ENCODE measurements at places on chromosomes 7 and 10.

DNA sequence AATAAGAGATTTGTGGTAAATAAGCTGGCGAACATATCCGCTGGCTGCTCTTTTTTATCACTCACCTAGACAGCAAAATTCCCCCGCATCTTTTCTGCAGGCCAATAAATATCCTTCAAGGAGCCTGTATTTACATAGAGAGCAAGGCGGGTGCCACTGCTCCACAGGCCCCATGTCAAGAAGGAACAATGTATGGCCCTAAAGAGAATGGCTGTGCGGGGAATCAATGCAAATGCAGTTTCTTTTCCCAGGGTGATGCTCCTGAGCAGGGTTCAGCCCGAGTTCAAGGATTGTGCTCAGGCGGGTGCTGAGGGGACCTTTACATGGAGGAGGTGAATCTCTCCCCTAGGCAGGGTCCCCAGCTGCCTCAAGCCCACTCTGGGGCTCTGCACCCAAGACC, 494.2 kb upstream of the ZMIZ1 start:
- DNase-seq, result no peak

DNA sequence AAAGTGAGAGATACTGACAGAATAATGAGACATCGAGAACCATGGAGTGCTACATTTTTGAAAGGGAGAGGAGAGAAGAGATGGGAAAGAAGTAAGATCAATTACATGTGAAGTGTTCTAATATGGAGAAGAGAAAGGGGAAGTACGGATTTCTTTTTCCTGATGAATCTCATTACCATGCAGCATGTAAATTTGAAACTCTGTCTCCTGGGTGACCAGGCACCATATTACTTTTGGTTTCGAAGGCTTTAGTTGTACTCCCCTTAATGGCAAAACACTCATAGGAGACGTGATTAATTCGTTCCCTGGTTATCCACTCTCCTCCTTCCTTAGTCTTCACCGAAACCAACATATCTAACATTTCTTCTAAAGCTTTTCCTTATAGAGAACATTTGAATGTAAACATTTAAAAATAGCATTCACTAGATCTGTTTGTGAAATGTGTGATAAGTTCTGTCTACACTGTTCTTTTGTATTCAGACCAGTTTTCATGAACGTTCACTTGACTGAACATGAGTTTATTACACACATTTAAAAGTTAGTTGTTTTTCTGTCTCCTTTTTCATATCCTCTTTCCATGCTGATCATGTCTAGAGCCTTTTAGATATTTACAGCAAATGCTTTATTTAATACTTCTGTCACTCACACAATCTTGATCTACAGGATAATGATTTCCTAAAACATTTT, 80.2 kb upstream of the MSRB2 start:
- no peak for DNase-seq

- DNase-seq, result no peak
Observed at GRCh38 chr7:91837397-91838070, 43.0 kb downstream of the MTERF1 start.

- no peak for DNase-seq
Observed at GRCh38 chr10:13815756-13816155, 229.0 kb downstream of the PRPF18 start.

DNA sequence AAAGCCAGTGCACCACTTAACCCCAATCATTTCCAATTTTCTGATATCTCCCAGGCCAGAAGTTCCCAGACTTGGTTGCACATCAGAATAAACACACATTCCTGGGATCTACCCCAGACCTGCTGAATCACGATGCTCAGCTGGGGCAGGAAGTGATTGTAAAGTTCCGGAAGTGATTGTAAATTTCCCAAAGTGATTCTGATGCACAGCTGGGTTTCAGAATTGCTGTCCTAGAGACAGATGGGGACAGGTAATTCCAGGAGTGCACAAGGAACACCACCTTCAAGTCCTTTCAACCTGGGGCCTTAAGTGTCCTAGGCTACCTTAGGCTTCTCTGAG, 104.2 kb upstream of the EEPD1 start:
- DNase-seq, result no peak

- DNase-seq, result no peak
Observed at GRCh38 chr10:22850541-22850940, 77.3 kb upstream of the ARMC3 start.

DNA sequence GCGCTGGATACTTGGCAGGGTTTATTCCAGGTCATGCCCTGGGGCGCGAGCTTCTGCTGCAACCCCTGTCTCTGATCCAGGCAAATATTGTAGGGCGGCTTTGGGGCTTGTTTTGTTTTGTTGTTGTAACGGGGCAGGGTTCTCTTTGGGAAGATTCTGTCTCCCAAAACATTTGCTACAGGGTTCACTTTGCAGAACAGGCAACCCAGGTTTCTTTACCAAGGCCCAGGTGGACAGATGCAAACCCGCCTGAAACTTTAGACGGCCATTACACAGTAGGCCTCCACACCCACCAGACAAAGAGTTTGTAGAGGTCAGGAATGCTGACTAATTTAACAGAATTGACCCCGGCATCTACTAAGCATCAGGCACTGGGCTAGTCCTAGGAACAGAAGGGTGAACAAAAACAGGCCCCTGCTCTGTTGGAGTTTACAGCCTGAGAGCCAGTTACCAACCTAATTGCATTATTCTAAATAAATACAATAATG, 567 bp upstream of the CDCA7L start:
- DNase-seq, result no peak

DNA sequence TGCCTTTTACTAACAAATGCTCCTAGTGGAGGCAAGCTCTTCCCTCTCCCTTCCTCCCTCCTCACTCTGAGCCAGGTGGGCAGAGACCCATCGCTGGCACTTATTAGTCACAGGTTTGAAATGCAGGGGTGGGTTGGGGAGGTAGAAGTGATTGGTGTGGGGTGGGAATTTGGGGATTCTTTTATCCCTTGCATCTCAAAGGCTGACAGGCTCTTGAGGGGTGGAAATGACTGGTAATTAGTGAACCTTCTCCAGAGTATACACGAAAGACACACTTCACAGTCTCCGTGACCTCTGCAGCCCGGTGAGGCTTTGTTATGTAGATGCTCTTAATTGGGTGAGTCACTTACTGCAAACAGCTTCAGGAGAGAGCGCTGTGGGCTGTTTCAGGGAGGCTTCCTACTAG, 13.9 kb upstream of the LRMDA start:
- no peak for DNase-seq

GRCh38 chr7:91344911-91345310, 80.7 kb downstream of the FZD1 start:
- DNase-seq, result no peak

- DNase-seq, result no peak
Observed at GRCh38 chr7:151099486-151100211, 13.4 kb downstream of the AGAP3 start.

GRCh38 chr7:100539436-100540006, 518 bp downstream of the AGFG2 start:
- DNase-seq, result no peak

GRCh38 chr10:3750006-3750816, 34.8 kb downstream of the KLF6 start:
- no peak for DNase-seq

DNA sequence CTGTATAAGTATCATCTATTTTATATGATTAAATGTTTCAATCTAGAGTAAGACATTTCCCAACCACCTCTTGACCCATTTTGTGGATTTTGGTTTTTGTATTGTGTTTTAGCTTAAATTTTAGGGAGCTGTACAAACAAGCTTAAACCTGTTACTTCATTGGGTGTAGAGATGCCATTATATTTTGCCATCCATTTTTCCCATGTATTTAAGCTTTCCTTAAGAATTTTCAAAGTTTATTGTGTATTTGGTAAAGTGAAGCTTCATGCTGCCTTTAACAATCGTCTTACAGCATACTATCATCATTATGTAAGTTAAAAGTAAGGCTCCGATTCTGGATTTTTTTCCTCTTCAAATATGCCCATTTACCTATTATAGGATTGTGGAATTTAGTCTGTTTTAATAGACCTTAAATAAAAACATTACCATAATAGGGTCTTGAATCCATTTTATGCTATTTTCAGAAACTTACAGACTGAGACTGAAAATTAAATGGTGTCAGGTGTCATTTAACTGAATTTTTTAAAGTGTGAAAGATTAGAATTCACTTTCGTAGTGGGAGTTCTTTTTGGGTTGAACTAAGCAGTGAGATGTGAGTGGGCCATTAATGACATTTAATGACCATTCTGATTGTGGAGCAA, 2.2 kb downstream of the KMT2E start:
- DNase-seq, result no peak

- no peak for DNase-seq
Observed at GRCh38 chr7:11331128-11332102, 357.7 kb downstream of the PHF14 start.
